NCI-H1694 treated with DMSO at 0.1 percent for 48 hours (cell line): ENCODE measurements at places on chromosomes 2 and 18.

GRCh38 chr2:233705911-233706506 is 6.7 kb upstream of the UGT1A5 start:
- DNase-seq = no peak

DNA sequence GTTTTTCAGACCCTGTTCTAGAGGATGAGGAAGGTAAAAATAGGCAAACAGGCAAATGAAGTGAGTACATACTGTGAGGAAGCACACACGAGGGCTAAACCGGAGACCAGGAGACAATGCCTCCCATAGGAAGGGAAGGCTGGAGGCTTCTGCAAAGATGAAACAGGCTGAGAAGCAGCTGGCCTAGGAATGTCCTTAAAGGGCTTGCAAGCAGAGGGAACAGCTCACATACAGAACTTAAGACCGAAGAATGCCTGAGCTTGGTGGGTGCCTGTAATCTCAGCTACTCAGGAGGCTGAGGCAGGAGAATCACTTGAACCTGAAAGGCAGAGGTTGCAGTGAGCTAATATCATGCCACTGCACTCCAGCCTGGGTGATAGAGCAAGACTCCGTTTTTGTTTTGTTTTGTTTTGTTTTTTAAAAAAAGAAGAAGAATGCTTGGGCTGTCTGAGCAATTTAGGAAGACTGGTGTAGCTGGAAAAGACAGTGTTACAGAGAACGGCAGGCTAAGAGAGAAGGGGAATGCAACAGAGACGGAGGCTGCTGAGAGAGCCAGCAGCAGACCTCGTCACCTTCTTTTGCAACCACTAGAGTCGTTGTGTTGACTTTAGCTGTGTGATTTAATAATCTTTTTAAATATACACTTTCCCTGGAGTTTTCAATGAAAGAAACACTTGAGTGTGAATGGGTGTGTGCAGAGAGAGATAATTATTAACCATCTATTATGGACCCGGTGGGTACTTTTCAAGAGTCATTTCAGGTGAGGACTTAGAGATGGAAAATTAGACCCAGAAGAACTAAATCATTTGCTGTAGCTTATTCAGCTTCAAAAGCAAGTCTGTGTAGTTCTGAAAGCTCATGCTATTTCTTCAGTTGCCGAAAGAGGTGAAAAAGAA is 232.8 kb downstream of the GALR1 start:
- DNase-seq = no peak

DNA sequence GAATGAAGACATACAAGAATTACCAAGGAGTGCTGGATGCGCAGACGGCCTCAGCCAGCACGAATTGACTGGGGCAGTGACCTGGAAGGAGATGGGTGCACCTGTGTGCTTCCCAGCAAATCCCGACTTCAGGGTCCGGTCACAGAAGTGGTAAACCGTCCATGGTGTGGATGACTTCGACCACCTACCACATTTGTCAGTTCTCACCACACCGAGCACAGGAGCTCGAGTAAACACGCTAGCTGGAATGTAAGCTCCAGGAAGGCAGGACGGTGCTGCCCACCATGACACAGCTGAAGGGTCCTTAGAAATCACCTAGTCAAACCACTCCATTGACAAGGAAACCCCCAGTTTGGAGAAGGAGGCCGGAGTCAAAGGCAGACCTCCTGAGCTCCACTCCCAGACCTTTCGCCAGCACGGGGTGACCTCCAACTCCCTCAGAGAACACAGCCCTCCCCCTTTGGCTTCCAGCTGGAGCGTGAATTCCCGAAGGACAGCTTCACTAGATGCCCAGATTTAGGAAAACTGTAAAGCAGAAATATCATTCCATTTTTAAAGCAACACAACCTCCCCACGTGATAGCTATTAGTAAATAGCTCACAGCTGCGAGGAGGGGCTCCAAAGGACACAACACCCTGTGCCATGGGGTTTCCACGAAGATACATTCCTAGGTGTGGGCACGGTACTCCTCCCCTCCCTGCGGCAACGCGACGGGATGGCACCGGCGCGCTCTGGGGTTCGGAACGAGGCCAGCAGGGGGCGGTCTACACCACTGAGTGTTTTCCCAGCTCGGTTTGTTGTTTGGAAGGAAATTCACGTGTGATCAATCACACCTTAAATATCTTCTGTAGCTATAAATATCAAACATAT is 34.1 kb upstream of the GNAL start:
- DNase-seq = no peak

GRCh38 chr2:45826460-45826859 is 175.0 kb downstream of the PRKCE start:
- no peak for DNase-seq

DNA sequence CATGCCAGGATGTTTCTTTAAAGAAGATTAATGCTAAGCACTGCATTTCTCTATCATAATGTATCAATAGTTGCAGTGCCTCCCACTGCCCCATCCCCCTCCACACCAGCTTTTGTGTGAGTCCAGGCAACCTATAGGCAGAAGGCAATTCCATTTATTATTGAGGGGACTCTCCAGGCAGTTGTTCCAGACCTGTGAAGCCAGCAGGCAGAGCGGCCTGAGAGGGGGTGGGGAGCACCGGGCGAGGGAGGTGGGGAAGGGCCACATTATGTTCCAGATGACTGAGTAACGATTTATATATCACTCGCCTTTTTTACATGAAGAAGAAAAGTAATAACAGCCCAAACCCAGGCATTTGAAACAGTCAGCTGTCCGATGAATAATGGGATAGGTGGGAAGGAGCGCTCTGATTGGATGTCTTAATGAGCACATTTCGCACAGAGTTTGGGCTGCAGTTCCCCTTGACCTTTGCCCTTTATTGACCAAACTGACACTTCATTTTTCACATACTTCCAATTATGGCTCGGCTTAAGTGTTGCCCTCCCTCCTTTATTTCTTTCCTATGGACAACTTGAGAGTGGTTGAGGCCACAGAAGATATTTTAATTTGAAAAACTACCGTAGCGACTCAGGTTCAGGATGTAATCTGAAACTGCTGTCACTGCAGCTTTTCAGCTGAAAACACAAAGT is 34.4 kb downstream of the MEIS1 start:
- DNase-seq = no peak

DNA sequence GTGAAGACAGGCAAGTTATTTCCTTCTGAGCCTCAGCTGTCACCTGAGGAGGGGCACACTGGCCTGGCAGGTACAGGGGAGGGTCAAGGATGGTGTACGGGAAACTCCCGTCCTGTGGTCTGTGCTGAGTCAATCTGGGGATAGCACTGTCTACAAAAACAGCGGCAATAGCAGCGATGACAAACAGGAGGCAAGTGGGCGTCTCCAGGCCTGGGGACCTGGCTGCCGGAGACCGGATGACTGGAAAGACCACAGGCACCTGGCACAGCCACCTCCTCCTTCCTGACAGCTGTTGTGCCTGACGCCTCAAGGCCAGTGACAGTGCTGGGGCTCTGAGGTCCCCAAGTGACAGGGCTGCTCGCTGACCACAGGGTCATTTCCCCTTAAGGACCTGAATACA is 202.1 kb upstream of the HS6ST1 start:
- DNase-seq = no peak

DNA sequence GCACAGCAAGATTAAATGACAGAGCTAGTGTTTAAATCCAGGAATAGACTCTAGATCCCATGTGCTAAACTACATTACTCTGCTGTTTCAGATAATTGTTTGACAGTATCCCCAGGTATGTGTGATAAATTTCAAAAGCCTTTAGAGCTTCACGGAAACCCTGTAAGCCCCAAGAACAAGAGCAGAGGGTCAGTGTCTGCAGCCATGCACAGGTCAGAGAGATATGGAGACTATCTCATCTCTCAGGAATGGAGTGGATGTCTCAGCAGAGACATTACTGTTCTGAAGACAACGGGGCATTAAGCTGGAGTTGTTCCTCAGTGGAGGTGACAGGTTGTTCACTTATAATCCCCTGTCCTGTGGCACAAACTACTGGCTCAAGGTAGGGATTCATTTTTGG is 139.1 kb upstream of the FOSL2 start:
- no peak for DNase-seq

- no peak for DNase-seq
These were observed 65.4 kb downstream of the TRPM8 start for GRCh38 chr2:233982421-233983121.

- DNase-seq = no peak
These were observed 42.8 kb upstream of the GALR1 start for GRCh38 chr18:77206676-77207374.

DNA sequence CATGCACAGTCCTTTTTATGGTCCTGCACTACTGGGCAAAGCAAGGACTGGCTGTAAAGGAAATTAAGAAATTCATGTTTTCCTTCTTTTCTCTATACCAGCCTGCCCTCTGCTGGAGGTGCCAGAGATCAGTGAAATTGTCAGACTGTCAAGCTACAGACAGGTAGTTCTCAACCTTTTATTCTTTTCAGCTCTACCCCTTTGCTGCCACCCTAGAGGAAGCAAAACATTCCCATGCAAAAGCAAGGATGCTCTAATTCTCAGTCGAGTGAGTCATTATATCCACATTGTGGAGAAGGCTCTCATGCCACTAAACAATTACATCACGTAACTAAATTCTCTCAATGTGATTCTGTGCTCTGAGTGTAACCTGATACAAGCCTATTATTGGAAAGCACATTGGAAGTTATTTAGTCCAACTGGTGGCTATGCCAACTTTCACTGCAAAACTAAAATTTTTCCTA is 25.0 kb upstream of the RAPGEF4 start:
- peak; percentile 44 for DNase-seq

GRCh38 chr2:40874380-40874779 is 422.5 kb upstream of the SLC8A1 start:
- no peak for DNase-seq

GRCh38 chr2:95551055-95551568 is 40.7 kb upstream of the TRIM43 start:
- DNase-seq = no peak

DNA sequence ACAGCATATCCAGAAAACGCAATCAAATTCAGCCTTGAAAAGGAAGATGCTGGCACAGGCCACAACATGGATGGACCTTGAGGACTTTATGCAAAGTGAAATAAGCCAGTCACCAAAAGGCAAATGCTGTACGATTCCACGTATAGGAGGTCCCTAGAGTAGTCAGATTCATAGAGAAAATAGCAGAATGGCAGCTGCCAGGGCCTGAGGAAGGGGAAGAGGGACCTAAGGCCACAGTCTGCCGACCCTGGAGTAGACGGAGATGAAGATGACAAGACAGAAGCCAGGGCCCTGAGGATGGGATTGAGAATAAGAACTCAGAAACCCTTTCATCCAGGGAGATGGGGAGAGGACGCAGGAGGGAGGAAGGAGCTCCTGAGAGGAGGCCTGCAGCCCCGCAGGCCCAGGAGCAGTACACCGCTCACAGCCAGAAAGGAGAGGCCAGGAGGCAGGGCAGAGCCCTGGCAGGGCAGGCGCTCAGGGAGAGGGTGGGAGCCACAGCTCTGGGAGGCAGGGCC is 8.1 kb upstream of the MTERF4 start:
- DNase-seq = no peak

- no peak for DNase-seq
These were observed 2.1 kb upstream of the PARD6G start for GRCh38 chr18:80249217-80250093.

DNA sequence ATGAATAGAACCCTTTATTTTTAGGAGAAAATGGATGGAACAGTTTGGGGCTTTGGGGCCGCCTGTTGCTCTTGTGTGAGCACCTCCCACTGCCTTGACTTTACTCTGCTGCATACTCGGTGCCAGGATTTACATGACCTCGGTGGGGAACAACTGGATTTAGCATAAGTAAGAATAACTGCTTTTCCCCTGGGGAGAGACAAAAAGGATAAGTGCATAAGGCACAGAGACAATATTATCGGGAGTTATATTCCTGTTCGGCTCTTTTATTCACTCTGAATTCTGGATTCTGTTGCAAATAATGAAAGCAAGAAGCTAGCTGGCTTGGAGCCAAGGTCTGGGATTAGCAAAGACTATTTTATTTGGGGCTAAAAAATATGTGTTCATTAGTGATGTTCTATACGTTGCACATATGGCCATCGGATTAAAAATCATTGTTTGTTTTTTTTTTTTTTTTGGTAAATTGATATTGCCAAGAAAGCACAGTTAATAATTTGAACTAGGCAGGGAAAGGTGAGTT is 69.8 kb downstream of the CYBRD1 start:
- DNase-seq = no peak

DNA sequence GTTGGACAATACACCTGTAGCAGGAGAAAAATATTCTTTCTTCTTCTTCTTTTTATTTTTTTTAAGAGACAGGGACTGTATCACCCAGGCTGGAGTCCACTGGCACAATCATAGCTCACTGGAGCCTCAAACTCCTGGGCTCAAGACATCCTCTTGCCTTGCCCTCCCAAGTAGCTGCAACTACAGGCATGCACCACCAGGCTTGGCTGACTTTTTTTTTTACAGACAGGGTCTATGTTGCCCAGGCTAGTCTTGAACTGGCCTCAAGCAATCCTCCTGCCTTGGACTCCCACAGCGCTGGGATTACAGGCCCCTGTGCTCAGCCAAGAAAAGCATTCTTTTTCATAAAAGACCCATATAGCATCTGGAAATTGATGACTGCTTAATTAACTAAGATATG is 17.1 kb upstream of the ARHGAP28 start:
- DNase-seq = no peak

DNA sequence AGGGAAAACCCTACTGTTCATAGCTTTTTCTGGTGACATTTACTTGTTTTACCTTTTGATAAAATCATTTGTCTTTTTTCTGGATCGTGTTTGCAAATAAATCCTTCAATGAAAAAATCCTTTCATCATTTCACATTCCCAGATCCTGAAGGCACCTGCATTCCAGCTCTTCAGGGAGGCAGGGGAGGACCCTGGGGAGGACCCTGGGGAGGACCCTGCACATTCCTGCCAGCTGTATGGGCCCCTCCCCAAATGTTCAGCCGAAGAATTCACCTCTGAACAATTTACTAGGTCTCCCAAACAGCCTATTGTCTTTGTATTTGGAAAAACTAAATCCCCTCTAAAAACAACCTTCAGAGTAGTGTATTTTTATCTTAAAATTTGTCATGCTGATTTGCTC is 558.4 kb upstream of the ID2 start:
- no peak for DNase-seq

GRCh38 chr2:168178520-168179324 is 68.7 kb downstream of the STK39 start:
- DNase-seq = no peak

- peak; percentile 5 for DNase-seq
These were observed 675.5 kb upstream of the SLC8A1 start for GRCh38 chr2:41127351-41127750.

GRCh38 chr18:11004951-11005350 is 144.4 kb downstream of the PIEZO2 start:
- no peak for DNase-seq

DNA sequence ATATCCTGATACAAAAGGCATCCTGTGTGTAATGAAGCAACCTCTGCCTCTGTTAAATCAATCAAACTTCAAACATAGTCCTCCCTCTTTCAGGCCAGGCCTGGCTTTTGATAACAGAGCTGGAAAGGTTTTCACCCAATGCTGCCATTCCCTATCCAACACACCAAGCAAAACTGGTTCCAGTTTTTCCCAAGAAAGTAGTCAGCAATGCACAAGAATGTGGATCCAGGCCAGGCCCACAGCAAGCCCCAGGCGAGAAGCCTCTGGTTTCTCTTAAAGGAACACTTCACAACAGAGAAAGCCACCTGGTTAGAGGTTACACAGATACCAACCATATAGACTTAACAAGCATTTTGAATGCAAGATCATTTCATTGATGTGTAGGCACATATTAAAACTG is 49.2 kb upstream of the CCDC150 start:
- DNase-seq = no peak
